Lower lobe of right lung (tissue), 2 donors: ENCODE measurements at places on chromosomes 5 and 9. TPM values are rescaled to one million over a fixed set of nuclear protein-coding genes. Genes with fewer than 3 reads are reported as not detected.

GRCh38 chr5:122501089-122501435 is 189.0 kb downstream of the SNCAIP start:
- no peaks in the 10 kb centered on the region for H3K4me1 ChIP-seq
- no peaks in the 10 kb centered on the region for H3K36me3 ChIP-seq
- no peaks in the 10 kb centered on the region for H3K27me3 ChIP-seq

DNA sequence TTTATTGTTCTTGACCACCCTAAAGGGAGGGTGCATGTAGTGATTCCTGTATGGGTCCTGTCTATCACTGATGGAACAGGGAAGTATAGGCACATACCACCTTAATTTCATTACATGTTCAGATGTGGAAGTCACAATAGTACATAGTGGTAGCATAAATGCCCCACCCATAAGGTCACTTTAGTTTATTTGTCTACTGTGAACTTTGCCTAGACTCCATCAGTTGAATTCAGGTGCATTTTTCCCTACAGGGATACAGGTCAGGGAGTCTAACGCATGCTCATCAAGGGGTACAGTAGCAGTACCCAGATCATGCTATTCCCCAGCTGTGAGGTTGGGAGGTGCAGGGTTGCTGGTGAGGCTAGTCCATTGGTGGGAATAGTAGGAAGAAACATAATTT is 175.0 kb downstream of the MEF2C start:
- no peak for DNase-seq
- no peak overlapping the region for H3K27ac ChIP-seq
- H3K36me3 ChIP-seq = no peaks in the 10 kb centered on the region
- H3K4me1 ChIP-seq = no peaks in the 10 kb centered on the region

- H3K4me3 ChIP-seq = no peak overlapping the region
- no peak overlapping the region for H3K27ac ChIP-seq
- no peaks in the 10 kb centered on the region for H3K27me3 ChIP-seq
- peaks cover 9% of the 10 kb centered on the region for H3K4me1 ChIP-seq
These were observed 455.6 kb upstream of the CD180 start for GRCh38 chr5:67652201-67652600.

Gene SLC36A3
- not detected for total RNA-seq

GRCh38 chr5:31934156-31934555 is 240.0 kb downstream of the GOLPH3 start:
- H3K27me3 ChIP-seq = no peaks in the 10 kb centered on the region
- H3K27ac ChIP-seq = peak overlapping the region; percentile 4
- H3K4me1 ChIP-seq = peaks cover 35% of the 10 kb centered on the region

GRCh38 chr9:20242510-20243189 is 379.6 kb downstream of the MLLT3 start:
- no peaks in the 10 kb centered on the region for H3K4me1 ChIP-seq
- H3K4me3 ChIP-seq = no peak overlapping the region
- H3K27me3 ChIP-seq = no peaks in the 10 kb centered on the region
- no peak for DNase-seq

Gene C9orf78
- total RNA-seq = 42.0 TPM

Gene ANKRD31
- total RNA-seq = 0.27 TPM

DNA sequence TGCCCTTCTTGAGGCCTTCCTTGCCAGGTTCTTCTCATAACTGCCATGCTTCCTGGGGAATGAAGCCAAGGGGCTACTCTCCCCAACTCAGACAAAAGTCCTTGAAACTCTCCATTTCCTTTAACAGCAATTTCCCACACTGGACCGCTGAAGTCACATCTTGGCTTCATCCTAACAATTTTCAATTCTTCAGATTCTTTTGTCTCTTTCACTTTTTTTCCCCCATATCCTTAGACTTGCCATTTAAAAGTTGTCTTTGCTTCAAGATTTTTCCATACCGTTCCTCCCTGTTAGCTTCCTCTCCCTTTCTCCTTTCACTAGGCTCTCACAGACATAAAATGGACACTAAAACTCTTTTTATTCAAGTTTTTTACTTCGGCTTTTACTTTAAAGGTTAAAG is 93.1 kb upstream of the ITGA1 start:
- no peaks in the 10 kb centered on the region for H3K36me3 ChIP-seq
- no peak overlapping the region for H3K4me3 ChIP-seq
- peaks cover 24% of the 10 kb centered on the region for H3K4me1 ChIP-seq

Gene CMBL
- total RNA-seq = 21.7 TPM

GRCh38 chr5:89133129-89133528 is 250.1 kb upstream of the MEF2C start:
- H3K4me3 ChIP-seq = no peak overlapping the region
- H3K27me3 ChIP-seq = no peaks in the 10 kb centered on the region
- H3K36me3 ChIP-seq = no peaks in the 10 kb centered on the region
- H3K27ac ChIP-seq = no peak overlapping the region
- H3K4me1 ChIP-seq = no peaks in the 10 kb centered on the region
- DNase-seq = no peak

- peaks cover 93% of the 10 kb centered on the region for H3K36me3 ChIP-seq
- no peak overlapping the region for H3K4me3 ChIP-seq
- H3K27me3 ChIP-seq = no peaks in the 10 kb centered on the region
- no peak overlapping the region for H3K27ac ChIP-seq
- no peak for DNase-seq
These were observed 41.4 kb downstream of the PSIP1 start for GRCh38 chr9:15469406-15469805.

DNA sequence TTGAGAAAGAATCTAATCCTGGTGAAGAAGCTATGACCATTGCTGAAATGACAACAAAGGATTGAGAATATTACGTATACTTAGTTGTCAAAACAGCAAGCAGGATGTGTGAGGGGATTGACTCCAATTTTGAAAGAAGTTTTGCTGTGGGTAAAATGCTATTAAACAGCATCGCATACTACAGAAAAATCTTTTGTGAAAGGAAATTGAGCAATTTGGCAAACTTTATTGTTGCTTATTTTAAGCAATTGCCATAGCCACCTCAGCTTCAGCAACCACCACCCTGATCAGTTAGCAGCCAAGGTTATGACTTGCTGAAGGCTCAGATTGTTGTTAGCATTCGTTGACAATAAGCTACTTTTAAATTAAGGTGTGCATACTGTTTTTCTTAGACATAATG is 22.5 kb upstream of the ARL14EPL start:
- H3K27me3 ChIP-seq = no peaks in the 10 kb centered on the region
- no peak overlapping the region for H3K4me3 ChIP-seq
- no peak for DNase-seq
- H3K27ac ChIP-seq = no peak overlapping the region
- no peaks in the 10 kb centered on the region for H3K36me3 ChIP-seq

- no peaks in the 10 kb centered on the region for H3K27me3 ChIP-seq
- H3K4me3 ChIP-seq = no peak overlapping the region
- no peaks in the 10 kb centered on the region for H3K4me1 ChIP-seq
- H3K36me3 ChIP-seq = no peaks in the 10 kb centered on the region
- no peak overlapping the region for H3K27ac ChIP-seq
These were observed 130.4 kb downstream of the CHSY3 start for GRCh38 chr5:130034566-130035210.

DNA sequence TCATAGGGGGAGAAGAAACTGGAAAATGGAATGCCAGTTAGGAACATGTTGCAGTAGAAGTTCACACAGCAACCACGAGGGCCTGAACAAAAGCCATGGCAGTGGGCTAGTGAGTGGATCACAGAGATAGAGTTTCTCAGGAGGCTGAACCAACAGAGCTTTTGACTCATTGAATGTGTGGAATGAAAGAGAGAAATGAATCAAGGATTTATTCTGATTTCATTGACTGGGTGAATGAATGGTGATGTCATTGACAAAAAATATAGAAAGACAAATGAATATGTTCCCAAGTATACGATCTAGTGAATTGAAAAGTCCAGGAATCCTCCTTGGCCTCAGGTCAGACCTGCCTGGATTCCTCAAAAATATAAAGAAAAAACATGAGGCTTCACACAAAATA is 99.2 kb downstream of the ZNF462 start:
- no peak overlapping the region for H3K4me3 ChIP-seq
- peak overlapping the region; percentile 8 for H3K27ac ChIP-seq
- no peak for DNase-seq
- peaks cover 7% of the 10 kb centered on the region for H3K36me3 ChIP-seq
- peaks cover 6% of the 10 kb centered on the region for H3K4me1 ChIP-seq
- no peaks in the 10 kb centered on the region for H3K27me3 ChIP-seq

GRCh38 chr5:61440086-61440485 is 108.0 kb downstream of the ZSWIM6 start:
- no peak for DNase-seq
- H3K27me3 ChIP-seq = no peaks in the 10 kb centered on the region
- no peak overlapping the region for H3K27ac ChIP-seq

GRCh38 chr5:130805648-130806047 is 359.4 kb downstream of the HINT1 start:
- no peaks in the 10 kb centered on the region for H3K4me1 ChIP-seq
- no peaks in the 10 kb centered on the region for H3K36me3 ChIP-seq
- DNase-seq = no peak

GRCh38 chr5:171849585-171850323 is 64.1 kb downstream of the SMIM23 start:
- no peak for DNase-seq
- H3K4me3 ChIP-seq = no peak overlapping the region
- no peaks in the 10 kb centered on the region for H3K27me3 ChIP-seq
- H3K4me1 ChIP-seq = no peaks in the 10 kb centered on the region
- H3K36me3 ChIP-seq = no peaks in the 10 kb centered on the region

DNA sequence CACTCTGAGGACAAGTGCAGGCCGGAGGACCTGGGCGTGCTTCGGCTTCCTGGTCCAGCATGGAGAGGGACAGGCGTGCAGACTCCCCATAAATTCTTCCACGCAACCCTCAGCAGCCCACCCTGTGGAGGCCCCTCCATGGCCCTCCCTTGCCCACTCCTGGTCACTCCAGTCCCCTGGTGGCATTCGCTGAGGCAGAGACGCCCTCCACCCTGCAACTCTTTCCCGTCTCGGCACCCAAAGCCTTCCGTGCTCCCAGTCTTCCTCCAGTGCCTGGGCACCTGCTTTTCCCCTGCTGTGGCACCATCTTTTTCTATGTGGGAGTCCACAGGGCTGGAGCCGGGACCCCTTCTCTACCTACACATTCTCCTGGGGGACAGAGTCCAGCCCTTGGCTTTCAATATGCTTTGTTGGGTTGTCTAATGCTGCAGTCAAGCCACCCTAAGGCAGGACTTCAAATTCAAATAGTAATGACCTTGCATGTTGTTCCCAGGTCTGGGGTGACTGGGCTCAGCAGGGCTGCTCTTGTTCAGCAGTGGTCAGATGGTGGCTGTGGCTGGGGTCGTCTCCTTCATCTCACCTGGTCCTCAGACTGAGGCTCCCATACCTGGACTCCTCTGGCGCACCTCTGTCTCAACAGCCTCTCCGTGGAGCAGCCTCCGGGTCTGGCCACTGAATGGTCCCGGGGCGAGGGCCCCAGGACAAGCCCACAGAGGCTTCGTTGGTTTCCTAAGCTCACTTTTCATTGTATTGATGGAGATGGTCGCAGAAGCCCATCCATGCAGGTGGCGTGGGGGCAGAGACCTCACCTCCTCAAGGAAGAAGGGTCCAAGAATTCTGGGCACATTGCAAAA is 15.2 kb downstream of the MRPL36 start:
- H3K4me1 ChIP-seq = no peaks in the 10 kb centered on the region
- no peaks in the 10 kb centered on the region for H3K36me3 ChIP-seq
- H3K27me3 ChIP-seq = peaks cover 16% of the 10 kb centered on the region
- no peak overlapping the region for H3K4me3 ChIP-seq
- DNase-seq = no peak

- peaks cover 8% of the 10 kb centered on the region for H3K27me3 ChIP-seq
- H3K27ac ChIP-seq = no peak overlapping the region
- peaks cover 19% of the 10 kb centered on the region for H3K4me1 ChIP-seq
- no peak overlapping the region for H3K4me3 ChIP-seq
These were observed 3.0 kb upstream of the ZBTB34 start for GRCh38 chr9:126857261-126857960.

- no peak overlapping the region for H3K4me3 ChIP-seq
- H3K27ac ChIP-seq = no peak overlapping the region
- no peaks in the 10 kb centered on the region for H3K27me3 ChIP-seq
- no peak for DNase-seq
- no peaks in the 10 kb centered on the region for H3K36me3 ChIP-seq
- no peaks in the 10 kb centered on the region for H3K4me1 ChIP-seq
These were observed 424.8 kb upstream of the DMAC1 start for GRCh38 chr9:8224381-8224801.

DNA sequence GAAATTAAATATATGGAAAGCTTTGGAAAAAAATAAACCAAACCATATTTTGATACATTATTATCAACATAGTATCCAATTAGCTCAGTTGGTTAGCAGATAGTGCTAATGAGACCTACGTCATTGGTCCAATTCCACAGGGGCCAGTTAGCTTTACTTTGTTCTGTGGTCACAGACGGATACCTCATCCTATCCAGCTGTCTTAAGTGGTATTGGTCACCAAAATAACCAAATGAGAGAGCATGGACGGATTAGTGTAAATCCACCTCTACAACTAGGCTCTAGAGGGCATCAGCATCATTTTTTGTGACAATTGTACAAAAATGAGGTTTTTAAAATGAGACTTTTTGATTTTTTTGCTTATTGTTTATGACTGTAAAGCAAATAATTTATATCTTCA is 364.2 kb downstream of the KIAA0825 start:
- no peaks in the 10 kb centered on the region for H3K27me3 ChIP-seq
- no peak for DNase-seq
- H3K36me3 ChIP-seq = no peaks in the 10 kb centered on the region
- H3K27ac ChIP-seq = no peak overlapping the region
- no peaks in the 10 kb centered on the region for H3K4me1 ChIP-seq

GRCh38 chr9:107491081-107492053 is 1.8 kb upstream of the KLF4 start:
- H3K4me1 ChIP-seq = peaks cover 28% of the 10 kb centered on the region
- H3K27ac ChIP-seq = peak overlapping the region; percentile 92
- DNase-seq = peak; percentile 51

DNA sequence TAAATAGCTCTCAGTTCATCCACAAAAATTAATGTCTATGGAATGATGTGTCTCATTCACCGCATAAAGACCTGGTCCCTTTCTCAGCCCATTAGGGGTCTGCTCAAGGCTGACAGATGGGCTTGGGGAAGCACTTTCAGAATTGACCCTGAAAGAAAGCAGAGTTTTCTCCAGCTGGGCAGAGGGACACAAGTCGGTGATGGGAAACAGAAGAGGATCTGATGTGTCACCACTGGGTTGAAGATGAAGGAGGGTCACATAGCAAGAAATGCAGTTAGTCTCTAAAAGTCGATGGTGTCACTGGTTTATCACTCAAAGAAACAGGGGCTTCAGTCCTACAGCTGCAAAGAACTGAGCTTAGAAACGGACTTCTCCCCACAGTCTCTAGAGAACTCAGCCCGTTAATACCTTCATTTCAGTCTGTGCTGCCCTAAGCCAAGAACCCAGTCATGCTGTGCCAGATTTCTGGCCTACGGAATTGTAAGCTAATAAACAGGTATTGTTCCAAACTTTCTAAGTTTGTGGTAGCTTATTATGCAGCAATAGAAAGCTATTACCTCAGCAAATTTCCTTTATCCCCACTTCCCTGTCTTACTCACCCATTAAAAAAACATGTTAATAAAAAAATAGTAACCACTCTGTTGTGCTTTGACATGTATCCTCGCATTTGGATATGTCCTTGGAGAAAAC is 64.6 kb downstream of the ADAMTS12 start:
- H3K27ac ChIP-seq = no peak overlapping the region
- no peak for DNase-seq
- H3K36me3 ChIP-seq = no peaks in the 10 kb centered on the region
- H3K4me3 ChIP-seq = no peak overlapping the region
- H3K27me3 ChIP-seq = no peaks in the 10 kb centered on the region

Gene WDR38
- total RNA-seq = 6.6 TPM

GRCh38 chr5:111741278-111741677 is 15.7 kb downstream of the NREP start:
- no peaks in the 10 kb centered on the region for H3K27me3 ChIP-seq
- no peak overlapping the region for H3K27ac ChIP-seq
- DNase-seq = no peak
- peaks cover 23% of the 10 kb centered on the region for H3K4me1 ChIP-seq

GRCh38 chr5:90264689-90265544 is 144.6 kb downstream of the CETN3 start:
- no peaks in the 10 kb centered on the region for H3K4me1 ChIP-seq
- no peak overlapping the region for H3K4me3 ChIP-seq
- no peak overlapping the region for H3K27ac ChIP-seq
- peak; percentile 52 for DNase-seq
- no peaks in the 10 kb centered on the region for H3K27me3 ChIP-seq

Gene RMRP
- total RNA-seq = 24,340 TPM
